ENCODE measurements at places on chromosomes 16 and 17. TPM values are rescaled to one million over a fixed set of nuclear protein-coding genes. Genes with fewer than 3 reads are reported as not detected.

DNA sequence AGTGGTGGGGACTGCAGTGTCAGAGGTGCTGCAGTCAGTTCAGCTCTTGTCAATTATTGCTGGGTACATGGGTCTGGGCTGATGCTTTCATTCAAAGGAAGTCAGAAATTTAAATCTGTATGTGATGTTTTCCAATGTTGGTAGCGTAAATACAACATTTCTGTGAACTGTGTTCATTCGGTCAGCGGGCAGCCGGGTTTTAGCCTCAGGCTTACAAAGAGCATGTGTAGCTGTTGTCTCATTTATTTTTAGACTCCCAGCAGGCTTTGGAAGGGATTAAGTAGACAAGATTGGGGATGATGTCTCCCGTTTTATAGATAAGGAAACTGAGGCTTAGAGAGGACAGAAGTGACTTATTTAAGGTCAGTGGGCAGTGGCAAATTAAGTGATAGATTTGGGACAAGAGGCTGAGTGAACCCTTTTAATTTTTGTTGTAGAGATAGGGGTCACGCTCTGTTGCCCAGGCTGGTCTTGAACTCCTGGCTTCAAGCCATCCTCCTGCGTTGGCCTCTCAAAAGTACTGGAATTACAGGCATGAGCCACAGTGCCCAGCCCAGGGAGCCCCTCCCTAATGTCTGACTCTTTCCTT lies 8.1 kb downstream of the AQP8 start:
- no peak for DNase-seq

DNA sequence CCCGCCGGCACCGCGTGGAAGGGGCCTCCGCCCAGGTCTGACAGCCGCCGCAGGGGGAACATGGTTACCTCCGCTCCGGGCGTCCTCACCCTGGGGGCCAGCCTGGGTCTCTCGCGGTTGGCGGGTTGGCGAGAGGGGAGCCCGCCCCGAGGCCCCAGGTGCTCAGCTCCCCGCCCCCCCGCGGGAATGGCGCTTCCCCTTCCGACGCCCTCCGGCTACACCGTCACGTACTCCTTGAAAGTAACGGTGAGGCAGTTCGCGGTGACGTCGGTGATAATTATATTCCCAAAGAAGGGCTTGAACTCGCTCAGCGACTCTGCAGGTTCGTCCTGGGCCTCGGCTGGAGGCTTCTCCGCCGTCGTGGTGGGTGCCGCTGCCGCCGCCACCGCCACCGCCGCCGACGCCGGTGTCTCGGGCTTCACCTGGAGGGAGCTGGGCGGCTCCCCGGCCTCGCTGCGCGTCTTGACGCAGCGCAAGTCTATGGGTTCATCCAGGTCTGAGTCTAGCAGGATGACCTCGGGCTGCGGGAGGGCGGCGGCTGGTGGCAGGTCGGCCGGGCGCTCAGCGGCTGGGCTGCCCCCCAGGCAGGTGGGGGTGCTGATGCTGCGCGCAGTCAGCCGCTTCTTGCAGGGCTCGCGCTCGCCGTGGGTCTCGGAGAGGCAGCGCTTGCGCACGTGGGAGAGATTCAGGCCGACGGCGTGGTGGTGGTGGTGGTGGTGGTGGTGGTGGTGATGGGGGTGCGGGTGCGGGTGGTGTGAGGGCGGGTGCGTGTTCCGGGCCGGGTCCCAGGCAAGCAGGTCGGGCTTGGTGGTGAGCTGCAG lies 5.3 kb downstream of the CBX4 start:
- DNase-seq = peak; percentile 87

GRCh38 chr16:4087990-4088577 lies 28.2 kb downstream of the ADCY9 start:
- DNase-seq = no peak

BAIAP3 gene
- total RNA-seq = 39.8 TPM

CDH8 gene
- total RNA-seq = 13.9 TPM

FA2H gene
- total RNA-seq = 2.1 TPM

GRCh38 chr17:76247304-76247703 lies 7.0 kb upstream of the RNF157 start:
- no peak for DNase-seq

MYH3 gene
- total RNA-seq = 2.0 TPM

Measured in endodermal cell (in vitro differentiated cells).